ENCODE measurements at places on chromosomes 7 and 10. TPM values are rescaled to one million over a fixed set of nuclear protein-coding genes. Genes with fewer than 3 reads are reported as not detected.

The GLI3 gene
- 6.9 TPM for total RNA-seq

The NRCAM gene
- total RNA-seq: 0.50 TPM

The PHYHIPL gene
- not detected for total RNA-seq

The TMEM176A gene
- total RNA-seq: 0.33 TPM

The AS3MT gene
- total RNA-seq: 7.6 TPM

The ACTL6B gene
- not detected for total RNA-seq

The DGKB gene
- total RNA-seq: 0.15 TPM

The GJD4 gene
- total RNA-seq: not detected

The TYSND1 gene
- total RNA-seq: 12.1 TPM

The RRP12 gene
- 11.8 TPM for total RNA-seq

The TDRD1 gene
- total RNA-seq: 0.50 TPM

The ECHDC3 gene
- total RNA-seq: 15.1 TPM

The ADAP1 gene
- 2.6 TPM for total RNA-seq

The MLXIPL gene
- not detected for total RNA-seq

The CYP17A1 gene
- not detected for total RNA-seq

The CADPS2 gene
- 29.1 TPM for total RNA-seq

The CYP3A4 gene
- total RNA-seq: not detected

The NUDT1 gene
- 63.0 TPM for total RNA-seq

The TYW1B gene
- 5.8 TPM for total RNA-seq

The OR6V1 gene
- total RNA-seq: not detected

The CDC14C gene
- 0.17 TPM for total RNA-seq

The CCDC146 gene
- 2.2 TPM for total RNA-seq

Measured in smooth muscle cell of trachea (primary cell).